ENCODE measurements at places on chromosomes 1 and 21.
A peak's percentile ranks its signal among the peaks of the same experiment; 100 is the strongest.

GRCh38 chr1:247904122-247904521 lies 8.7 kb downstream of the OR2W3 start:
- DNase-seq: no peak

- no peak for DNase-seq
Observed at GRCh38 chr21:42584296-42584641, 69.2 kb upstream of the PDE9A start.

- no peak for DNase-seq
Observed at GRCh38 chr1:214184992-214185391, 96.0 kb upstream of the SMYD2 start.

- no peak for DNase-seq
Observed at GRCh38 chr1:234780112-234780511, 170.1 kb upstream of the IRF2BP2 start.

DNA sequence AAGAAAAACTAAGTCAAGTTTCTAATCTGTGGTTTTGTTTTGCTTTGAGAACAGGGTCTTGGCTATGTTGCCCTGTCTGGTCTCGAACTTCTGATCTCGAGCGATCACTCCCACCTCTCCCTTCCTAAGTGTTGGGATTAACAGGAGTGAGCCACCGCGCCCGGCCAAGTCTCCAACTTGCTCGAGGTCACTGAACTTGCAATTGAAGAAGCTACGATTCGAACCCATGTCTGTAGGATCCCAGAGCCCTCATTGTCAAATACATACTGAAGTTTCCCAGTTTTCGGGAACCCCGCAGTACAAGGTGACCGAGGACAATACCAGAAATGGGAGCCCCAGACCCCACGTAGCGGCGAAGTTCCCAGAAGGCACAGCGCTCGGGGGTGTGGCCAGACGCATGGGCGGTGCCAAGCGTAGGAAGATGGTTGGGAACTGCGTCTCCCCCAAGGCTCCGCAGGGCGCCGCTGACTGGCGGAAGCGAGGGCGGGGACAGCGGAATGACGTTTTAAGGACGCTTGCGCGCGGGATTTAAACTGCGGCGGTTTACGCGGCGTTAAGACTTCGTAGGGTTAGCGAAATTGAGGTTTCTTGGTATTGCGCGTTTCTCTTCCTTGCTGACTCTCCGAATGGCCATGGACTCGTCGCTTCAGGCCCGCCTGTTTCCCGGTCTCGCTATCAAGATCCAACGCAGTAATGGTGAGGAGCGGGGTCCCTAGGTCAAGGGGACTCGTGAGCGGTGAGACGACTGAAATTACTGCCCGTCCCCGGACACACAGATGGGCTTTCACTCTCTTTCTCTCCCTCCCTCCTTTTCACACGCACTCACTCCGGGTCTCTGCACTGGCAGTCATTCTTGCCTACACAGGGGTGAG lies at the start of gene KIF2C:
Gene KIF2C, plus strand, starts transcription at position 531 of the 872 bp plus-strand sequence. Its CDS starts 96 bp downstream, at position 627.
- DNase-seq: peak; percentile 86

DNA sequence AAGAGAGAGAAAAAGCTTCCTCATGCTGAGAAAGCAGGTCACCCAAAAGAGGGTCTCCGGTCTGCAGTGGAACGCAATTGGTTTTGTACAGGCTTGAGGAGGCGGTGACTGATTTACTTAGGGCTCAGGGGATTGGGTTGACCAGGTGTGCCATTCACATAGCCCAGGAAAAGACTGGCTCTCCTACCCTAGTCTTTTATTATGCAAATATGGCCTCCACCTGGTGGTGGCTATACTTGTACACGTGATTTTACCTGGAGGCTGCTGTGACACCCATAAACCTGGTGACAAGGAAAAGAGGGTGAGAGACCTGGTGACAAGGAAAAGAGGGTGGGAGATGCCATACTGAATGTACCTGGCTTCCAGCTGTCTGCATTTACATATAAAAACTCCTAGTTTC lies 49.9 kb downstream of the DNTTIP2 start:
- DNase-seq: no peak

- no peak for DNase-seq
Observed at GRCh38 chr1:94739521-94740061, 80.6 kb upstream of the SLC44A3 start.

- no peak for DNase-seq
Observed at GRCh38 chr1:7418442-7419080, 352.5 kb upstream of the VAMP3 start.

DNA sequence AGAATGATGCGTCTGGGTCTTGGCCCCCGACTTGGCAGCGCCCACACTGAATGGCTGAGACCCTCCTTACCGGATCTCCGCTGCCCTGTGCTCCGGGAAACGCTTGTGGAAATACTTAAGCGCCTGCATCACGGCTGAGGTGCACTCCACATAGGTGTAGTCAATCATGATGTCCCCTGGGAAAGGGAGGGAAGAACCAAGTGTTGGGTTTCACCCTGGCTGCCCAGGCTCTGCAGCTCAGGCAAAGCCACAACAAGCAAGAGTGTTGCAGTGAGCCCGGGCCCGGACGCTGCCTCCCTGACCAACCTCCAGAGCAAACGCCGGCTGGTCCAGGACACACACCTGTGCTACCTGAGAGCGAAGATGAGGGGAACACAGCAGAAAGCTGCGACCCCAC lies 21.5 kb upstream of the SPATC1L start:
- DNase-seq: no peak

DNA sequence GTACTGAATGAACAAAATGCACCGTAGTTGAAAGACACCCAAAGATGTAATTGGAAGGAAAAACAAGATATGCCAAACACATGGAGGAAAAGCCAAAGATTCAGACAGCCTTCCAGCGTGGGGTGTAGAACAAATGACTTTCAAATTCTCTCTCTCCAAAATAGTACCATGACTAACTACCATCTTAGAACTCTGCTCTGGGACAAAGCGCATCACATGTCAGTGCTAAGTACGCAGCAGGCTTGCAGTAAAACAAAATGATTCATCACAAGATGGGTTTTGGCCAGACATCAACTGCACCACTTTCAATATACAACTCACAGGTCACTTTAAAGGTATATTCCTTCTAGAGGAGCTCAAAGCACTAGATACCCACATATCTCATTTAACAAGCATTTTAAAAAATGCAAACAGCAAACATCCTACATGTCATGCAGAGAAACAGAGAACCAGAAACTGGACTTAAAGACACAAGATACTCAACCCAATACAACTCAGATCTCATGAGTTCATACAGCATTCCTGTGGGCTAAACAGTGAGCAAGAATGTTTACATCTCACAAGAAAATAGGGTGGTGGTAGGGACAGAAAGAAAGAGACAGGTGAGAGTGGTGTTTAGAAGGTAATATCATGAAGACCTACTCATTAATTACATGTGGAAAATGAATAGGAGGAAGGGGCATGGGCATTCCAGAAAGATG lies 75.7 kb downstream of the BCAR3 start:
- DNase-seq: no peak

GRCh38 chr21:45922648-45923047 lies 58.9 kb upstream of the COL6A1 start:
- no peak for DNase-seq

DNA sequence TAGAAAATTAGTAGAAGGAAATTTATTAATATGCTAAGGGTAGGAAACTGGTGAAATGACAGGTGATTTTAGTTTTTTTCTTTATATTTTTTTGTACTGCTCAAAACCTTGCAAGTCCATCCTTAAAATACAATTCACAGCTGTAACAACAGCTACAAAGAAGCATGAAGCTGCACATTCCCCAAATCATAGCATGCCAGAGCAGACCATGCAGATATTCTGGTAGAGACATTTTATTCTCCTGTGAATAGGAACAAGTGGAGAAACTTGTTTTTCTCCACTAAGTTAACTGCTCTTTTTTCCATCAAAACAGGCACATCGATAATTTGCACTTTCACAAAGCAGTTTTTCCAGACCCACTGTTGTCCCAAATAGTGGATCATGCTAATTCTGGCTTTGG lies 1125.7 kb downstream of the BRINP3 start:
- no peak for DNase-seq

- no peak for DNase-seq
Observed at GRCh38 chr1:185500001-185500626, 183.1 kb upstream of the IVNS1ABP start.
